ENCODE measurements at places on chromosomes 12 and 14. TPM values are rescaled to one million over a fixed set of nuclear protein-coding genes. Genes with fewer than 3 reads are reported as not detected.

The BEGAIN gene
- 0.38 TPM for polyA plus RNA-seq

The FAIM2 gene
- not detected for polyA plus RNA-seq

The SDS gene
- polyA plus RNA-seq: not detected

The OR6C4 gene
- polyA plus RNA-seq: not detected

The CCDC38 gene
- not detected for polyA plus RNA-seq

The BCL11B gene
- 10.9 TPM for polyA plus RNA-seq

The INHBC gene
- polyA plus RNA-seq: not detected

The IL31 gene
- not detected for polyA plus RNA-seq

The ADAMTS20 gene
- not detected for polyA plus RNA-seq

The NPFF gene
- not detected for polyA plus RNA-seq

The RBP5 gene
- polyA plus RNA-seq: not detected

The PKP2 gene
- 1.4 TPM for polyA plus RNA-seq

The L3HYPDH gene
- 6.1 TPM for polyA plus RNA-seq

The MUCL1 gene
- not detected for polyA plus RNA-seq

The CLMN gene
- 1.2 TPM for polyA plus RNA-seq

The ARG2 gene
- polyA plus RNA-seq: 0.56 TPM

The GPRC5D gene
- 0.83 TPM for polyA plus RNA-seq

The PTHLH gene
- not detected for polyA plus RNA-seq

The GPX2 gene
- not detected for polyA plus RNA-seq

The TM9SF1 gene
- polyA plus RNA-seq: 32.1 TPM

The MMP17 gene
- not detected for polyA plus RNA-seq

The HHIPL1 gene
- polyA plus RNA-seq: not detected

The ANO4 gene
- polyA plus RNA-seq: not detected

The C3AR1 gene
- polyA plus RNA-seq: 0.54 TPM

All from naive thymus-derived CD4-positive, alpha-beta T cell (primary cell).